ENCODE measurements at places on chromosomes 5 and 9. TPM values are rescaled to one million over a fixed set of nuclear protein-coding genes. Genes with fewer than 3 reads are reported as not detected.

Gene ADAMTSL2
- total RNA-seq: 1.2 TPM

Gene CCL21
- total RNA-seq: not detected

Gene CEL
- 9.3 TPM for total RNA-seq

Gene PCDHGA5
- not detected for total RNA-seq

Gene C5orf63
- 9.7 TPM for total RNA-seq

Gene GZMA
- 3.3 TPM for total RNA-seq

Gene NUDT12
- total RNA-seq: 0.71 TPM

GRCh38 chr9:138098908-138099791 lies 221.6 kb downstream of the CACNA1B start:
- DNase-seq: no peak

DNA sequence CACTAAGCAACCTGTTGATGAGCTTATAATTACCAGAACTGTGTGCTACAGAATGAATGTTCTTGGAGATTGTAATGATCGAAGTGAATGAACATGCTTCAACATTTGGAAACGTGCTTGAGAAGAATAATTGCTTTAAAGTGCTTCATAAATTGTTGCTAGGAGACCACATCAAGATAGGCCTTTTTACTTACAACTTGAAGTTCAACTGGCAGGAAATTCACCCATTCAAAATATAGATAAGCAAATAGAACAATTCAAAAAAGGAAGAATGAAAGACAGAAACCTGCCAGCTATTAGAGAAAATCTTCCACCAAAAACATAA lies 38.0 kb upstream of the SLC44A1 start:
- no peak for DNase-seq

DNA sequence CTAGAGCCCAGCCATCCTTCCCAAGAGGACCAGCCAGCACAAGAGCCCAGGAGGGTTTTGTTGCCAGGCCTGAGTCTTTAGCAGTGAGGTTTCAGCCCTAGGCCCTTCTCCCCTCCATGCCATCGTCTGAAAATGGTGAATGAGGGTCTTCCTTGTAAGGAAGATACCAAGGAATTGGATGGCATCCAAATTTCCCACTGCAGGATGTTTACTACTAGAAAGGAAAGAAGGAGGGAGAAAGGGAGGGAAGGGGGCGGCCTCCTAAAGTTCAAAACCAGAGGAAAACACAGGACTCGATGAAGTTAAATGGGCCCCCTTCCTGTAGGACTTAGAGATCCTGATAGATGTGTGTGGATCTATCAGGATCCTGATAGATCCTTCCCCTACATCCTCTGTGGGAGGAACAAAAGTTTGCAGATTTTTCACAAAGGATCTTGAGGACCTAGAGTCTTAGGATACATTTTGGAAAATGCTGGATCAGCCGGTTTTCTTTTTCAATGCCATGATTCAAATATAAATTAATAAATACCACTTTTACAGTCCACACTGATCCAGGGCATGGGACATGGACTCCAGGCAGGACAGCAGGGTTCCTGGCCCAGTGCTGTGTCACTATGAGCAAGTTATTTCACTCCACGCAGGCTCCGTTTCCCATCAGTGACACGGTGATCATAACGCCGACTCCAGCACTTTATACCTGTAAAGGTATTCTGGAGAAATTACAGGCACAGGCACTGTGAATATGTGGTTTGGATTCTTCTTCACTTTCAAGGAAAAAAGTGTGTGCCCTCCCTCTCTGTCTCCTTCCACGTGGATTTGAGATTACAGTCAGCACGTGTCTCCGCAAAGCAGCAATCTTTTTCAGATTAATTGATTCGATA lies 40.9 kb downstream of the C5orf15 start:
- no peak for DNase-seq

- no peak for DNase-seq
Observed at GRCh38 chr5:76199336-76200318, 116.4 kb downstream of the SV2C start.

GRCh38 chr5:95114305-95114704 lies 170.6 kb downstream of the MCTP1 start:
- DNase-seq: no peak

- no peak for DNase-seq
Observed at GRCh38 chr5:106127341-106127781, 1543.4 kb downstream of the EFNA5 start.

- DNase-seq: no peak
Observed at GRCh38 chr9:128091144-128091543, 23.1 kb downstream of the SLC25A25 start.

DNA sequence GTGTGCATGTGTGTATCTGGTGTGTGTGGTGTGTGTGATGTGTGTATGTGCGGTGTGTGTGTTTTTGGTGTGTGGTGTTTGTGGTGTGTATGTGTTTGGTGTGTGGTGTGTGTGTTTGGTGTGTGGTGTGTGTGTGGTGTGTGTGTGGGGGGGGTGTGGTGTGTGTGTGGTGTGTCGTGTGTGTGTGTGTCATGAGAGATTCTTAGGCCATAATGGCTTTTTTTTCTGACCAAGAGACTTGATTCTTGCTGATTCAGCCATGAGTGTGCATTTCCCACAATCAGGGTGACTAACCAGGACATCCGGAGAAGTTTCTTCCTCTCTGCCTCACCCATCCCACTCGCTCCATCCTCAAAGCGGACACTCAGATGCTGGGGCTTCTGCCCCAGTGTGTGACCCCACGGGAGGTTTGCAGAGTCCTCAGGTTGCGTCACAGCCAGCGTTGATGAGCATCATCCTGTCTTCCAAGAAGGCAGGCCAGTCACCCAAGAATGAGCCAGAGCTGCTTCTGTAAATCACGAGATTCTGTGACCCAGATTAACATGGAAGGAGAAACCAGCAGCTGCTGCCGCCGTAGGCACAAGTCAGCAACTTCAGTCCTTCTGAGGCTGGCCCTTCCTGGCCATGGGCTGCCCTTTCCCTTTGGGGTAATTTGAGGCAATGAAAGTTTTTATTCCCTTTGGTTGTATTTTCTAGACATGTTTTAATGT lies 12.5 kb upstream of the CTSL start:
- DNase-seq: no peak

DNA sequence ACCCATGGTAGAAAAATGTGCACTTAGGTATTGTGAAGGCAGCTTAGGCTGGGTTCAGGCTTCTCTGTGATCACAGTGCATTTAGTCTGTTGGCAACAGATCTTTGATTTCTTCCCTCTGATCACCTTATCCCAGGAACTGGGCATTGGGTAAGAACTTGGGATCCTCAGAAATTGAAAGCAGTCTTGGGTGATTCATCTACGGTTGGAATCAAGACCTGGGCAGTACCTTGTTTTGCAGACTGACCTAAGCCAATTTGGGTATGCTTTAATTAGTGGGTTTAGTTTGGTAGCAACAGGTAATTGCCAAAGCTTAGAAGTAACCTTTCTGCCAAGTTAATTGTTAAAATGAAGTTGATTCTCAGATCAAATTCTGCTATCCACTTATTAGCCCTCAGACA lies 17.8 kb downstream of the ENTREP1 start:
- DNase-seq: no peak
